ENCODE measurements at places on chromosomes 3 and 15.

GRCh38 chr15:31238906-31239305 is 87.7 kb upstream of the KLF13 start:
- DNase-seq = no peak

DNA sequence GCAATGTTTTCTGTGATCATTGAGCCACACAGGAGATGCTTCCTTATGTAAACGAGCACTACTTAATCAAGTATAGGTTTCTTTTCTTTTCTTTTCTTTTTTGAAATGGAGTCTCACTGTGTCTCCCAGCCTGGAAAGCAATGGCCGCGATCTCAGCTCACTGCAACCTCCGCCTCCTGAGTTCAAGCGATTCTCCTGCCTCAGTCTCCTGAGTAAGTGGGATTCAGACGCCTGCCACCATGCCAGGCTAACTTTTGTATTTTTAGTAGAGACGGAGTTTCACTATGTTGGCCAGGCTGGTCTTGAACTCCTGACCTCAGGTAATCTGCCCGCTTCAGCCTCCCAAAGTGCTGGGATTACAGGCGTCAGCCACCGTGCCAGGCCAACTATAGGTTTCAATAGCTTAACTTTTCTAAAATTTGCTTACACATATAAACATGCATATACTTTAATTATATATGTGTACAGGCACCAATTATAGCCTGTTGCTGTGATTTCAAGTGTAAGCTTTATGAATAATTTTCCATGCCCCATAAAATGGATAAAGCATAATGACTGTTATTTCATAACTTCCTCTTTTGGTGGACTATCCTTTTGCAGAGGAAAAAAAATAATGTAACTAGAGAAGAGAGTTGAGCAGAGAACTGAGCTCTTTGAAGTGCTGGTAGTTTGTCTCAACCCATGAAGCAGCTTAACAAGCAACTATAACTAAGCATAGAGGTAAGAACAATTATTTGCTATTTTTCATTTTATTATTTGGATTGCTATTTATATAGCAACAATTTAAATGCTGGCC is 24.8 kb upstream of the MBNL1 start:
- peak; percentile 90 for DNase-seq

GRCh38 chr3:87979527-87979926 is 79.3 kb downstream of the CGGBP1 start:
- DNase-seq = no peak

- no peak for DNase-seq
These were observed 3.1 kb downstream of the CCDC33 start for GRCh38 chr15:74239051-74239705.

DNA sequence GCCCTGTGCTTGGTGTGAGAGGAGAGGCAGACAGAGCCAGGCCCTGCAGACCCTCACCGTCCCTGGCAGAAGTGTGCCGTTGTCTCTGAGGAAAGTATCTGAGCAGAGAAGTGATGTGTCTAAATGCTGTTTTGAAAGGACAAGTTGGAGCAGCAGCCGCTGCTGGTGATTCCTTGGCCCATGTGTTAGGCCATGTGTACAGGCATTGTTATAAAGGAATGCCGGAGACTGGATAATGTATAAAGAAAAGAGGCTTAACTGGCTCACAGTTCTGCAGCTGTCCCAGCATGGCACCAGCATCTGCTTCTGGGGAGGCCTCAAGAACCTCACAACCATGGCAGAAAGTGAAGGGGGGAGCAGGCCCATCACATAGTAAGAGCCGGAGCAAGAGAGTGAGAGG is 334.6 kb upstream of the ATP10A start:
- no peak for DNase-seq

- no peak for DNase-seq
These were observed 23.7 kb downstream of the ARRDC4 start for GRCh38 chr15:97984157-97984556.

DNA sequence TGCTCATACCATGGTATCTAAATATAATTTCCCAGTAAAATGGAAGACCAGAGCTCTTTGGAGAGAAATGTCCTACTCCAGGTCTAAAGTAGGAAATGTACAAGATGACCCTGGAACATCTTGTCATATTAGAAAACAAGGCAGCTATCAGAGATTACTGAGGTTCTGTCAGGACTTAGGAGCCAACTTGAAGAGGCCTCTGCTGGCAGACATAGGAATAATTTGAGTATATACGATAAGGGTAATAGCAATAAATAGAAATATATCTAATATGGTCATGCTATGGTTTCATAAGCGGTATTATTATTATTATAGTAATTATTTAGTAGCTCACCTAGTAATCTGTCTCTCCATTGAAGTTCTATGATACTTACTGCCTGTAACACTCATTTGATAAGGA is 224.2 kb downstream of the SOX2 start:
- DNase-seq = no peak

GRCh38 chr3:152266221-152266995 is 2.3 kb upstream of the MBNL1 start:
- no peak for DNase-seq

- DNase-seq = no peak
These were observed 1003.3 kb upstream of the NR2F2 start for GRCh38 chr15:95327183-95327525.

GRCh38 chr3:32825601-32826375 is 8.0 kb downstream of the TRIM71 start:
- no peak for DNase-seq

DNA sequence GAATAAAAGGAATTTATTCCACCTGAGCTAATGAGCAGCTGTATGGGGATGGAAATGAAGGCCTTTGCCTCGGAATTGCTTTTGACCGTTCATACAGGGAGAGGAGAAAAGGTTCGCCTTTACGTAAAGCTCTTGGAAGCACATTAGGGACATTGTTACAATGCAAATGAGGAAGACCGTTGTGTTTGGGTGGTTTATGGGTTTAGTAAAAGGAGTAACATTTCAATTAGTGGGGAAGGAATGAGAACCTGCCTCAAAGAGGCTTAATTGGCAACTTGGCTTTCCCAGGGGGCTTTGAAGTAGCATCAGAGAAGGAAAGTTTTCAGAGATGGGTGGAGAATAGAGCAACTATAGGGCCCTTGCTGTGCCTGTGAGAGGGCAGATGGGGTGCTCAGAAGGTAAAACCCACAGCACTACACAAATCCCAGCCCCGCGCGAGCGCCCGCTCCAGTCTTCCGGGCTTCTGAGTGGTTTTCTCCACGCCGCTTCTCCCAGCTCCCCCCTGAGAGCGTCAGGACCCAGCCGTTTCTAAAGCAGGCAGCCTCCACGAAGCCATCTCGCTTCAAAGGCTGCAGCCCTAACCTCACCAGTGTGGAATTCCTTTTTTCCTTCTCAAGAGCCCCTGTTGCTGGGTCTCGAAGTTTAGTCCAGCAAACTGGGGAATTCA is 192.0 kb upstream of the HES1 start:
- DNase-seq = no peak

- DNase-seq = no peak
These were observed 29.5 kb downstream of the SLCO3A1 start for GRCh38 chr15:91882858-91883586.

DNA sequence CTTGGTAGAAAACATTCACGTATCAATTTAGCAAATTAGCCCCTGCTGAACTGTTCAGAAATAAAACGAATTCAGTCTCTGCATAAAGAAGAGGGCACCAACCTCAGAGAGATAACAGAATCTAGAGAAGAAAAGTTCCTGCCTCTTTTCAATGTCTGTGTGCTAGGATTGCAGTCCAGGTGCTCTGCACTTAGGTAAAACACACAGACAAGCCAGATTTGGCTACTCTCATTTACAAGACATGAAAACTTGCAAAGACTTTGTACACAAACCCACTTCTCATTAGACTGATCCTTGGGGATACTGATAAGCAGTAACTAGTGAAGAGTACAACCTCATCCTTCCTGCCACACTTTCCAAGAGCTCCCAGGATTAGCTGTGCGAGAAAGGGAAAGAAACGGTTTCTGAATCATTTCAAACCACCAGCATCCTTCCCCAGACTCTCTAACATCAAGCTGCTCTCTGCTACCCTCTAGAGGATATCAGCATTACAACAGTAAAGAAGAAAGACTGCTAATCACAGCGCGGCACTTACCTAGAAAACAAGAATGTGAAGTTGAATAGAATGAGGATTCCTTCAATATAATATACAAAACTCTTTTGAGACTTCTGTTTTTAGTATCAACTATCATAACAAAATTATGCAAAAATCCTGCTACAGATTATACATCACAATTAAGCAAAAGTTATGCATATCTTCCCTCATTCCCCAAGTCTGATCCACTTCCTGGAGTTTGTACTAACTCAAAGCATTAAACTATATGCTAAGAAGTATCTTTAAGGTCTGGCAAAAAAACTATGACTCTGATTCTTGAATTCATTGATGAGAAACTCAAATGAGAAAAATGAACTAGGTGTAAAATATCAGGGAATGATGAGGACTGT is 306.4 kb downstream of the MAGI1 start:
- DNase-seq = peak; percentile 52

GRCh38 chr15:90780916-90781315 is 63.8 kb downstream of the BLM start:
- DNase-seq = peak; percentile 62

GRCh38 chr3:36852071-36852470 is 87.7 kb upstream of the DCLK3 start:
- DNase-seq = no peak

DNA sequence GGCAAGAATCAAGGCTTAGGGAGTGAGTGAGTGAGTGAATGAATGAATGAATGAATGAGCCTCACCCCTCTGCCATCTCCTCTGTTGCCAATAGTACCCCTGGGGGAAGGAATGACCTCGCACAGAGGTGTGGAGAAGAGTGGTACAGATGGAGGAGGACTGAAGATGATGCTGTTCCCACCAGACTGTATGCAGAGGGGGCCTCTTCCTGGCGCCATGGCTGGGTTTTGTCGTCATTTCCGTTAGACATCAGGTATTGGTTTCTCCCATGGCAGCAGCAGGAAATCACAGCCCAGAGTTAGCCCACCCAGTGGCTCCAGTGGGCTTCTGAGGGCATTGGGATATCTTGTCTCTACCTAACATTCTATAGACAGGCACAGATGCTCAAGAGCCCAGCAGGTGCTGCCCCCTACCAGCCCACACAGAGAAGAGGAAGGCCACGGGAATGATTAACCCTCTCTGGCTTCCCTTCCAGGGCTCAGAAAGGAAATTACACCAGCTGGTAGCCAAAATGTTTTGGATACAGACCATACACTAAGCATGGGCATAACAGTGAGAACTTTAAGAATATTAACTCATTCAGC is 109.8 kb upstream of the SLC6A11 start:
- DNase-seq = no peak

DNA sequence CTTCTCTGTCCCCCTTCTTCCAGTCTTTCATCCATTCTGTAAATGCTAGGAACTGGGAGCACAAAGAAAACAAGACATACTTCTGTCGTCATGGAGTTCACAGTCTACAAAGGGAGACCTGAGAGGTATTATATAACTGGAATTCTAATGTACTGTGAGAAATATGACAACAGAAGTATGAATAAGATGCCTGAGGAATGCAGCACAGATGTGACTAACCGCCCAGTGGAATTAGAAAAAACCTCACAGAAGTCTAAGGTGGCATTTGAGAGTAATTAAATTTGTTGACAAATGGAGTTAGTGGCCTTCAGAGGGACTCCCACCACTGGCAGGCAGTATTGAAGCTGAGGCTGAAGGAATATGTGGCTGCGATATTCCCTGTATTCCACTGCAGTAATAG is 168.5 kb upstream of the FAM3D start:
- no peak for DNase-seq

- no peak for DNase-seq
These were observed 96.3 kb downstream of the EOMES start for GRCh38 chr3:27625864-27626263.

GRCh38 chr3:120281261-120281660 is 3.8 kb downstream of the GPR156 start:
- DNase-seq = no peak

DNA sequence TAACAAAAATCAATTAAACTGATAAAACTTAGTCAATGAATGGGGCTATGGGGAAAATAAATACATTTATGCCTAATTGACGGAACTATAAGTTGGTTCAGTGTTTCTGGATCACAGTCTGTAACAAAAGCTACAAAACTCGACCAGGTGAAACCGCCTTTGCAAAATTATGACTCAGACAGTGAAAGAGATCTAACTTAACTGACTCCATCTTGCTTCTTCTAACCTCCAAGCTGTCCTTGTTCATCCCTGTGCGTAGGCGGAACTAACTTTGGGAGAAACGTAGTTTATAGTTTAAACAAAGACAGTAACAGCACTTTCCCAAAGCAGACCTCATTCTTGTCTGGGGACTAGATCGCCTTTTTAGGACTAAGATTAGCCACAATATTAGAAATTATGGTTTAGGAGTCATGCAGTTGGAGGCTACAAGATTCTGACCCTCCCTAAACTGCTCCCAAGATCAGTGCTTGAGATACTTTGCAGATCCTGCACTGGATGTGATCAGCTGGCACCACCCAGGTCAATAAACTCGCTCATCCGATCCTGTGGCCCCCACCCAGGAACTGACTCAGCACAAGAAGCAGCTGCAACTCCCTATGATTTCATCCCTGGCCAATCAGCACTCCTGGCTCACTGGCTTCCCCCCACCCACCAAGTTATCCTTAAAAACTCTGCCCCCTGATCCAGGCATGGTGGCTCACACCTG is 7.2 kb upstream of the MFGE8 start:
- no peak for DNase-seq

DNA sequence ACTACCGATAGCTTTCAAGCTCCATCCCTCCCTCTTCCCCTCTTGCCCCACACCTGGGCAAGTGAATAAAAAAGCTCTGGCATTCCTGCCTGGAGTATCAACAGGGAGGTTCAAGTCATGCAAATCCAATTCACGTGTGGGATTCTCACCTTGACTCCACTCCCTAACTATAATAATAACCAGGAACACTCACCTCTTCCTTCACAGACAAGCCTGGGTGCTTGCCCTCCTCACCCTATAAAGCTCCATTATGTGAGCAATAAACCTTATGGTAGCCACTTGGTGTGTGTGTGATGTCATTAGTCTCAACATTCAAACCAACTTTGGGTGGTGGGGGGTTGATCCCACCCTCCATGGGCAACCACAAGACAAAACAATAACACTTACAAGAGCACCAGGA is 16.6 kb downstream of the CHDH start:
- no peak for DNase-seq

DNA sequence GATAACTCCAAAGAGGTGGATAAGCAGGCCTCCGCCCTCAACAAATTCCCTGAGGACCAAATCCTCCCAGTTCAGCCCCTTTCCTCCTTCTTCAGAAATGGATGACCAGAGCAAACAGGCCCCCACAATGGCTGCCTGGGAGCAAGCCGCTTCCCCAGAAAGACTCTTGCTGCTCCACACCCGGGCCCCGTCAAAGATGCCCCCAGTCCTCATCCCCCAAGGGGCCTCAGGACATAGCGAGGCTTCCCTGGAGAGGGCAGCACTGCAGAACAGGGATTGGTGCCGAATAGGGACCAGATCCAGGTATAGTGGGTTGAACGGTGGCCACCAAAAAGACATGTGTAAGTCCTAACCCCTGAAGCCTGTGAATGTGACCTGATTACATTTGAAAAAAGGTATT is 502.3 kb downstream of the SHQ1 start:
- DNase-seq = no peak
